ENCODE measurements at places on chromosomes 16 and 17.
A peak's percentile ranks its signal among the peaks of the same experiment; 100 is the strongest.

- peak; percentile 85 for DNase-seq
Observed at GRCh38 chr16:3112058-3112880, at the start of gene ZNF205. Gene ZNF205, plus strand, starts transcription at chr16:3112586. Its CDS starts 845 bp downstream, at chr16:3113431.

- DNase-seq: peak; percentile 56
Observed at GRCh38 chr16:69481901-69482341, 57.5 kb downstream of the CYB5B start.

DNA sequence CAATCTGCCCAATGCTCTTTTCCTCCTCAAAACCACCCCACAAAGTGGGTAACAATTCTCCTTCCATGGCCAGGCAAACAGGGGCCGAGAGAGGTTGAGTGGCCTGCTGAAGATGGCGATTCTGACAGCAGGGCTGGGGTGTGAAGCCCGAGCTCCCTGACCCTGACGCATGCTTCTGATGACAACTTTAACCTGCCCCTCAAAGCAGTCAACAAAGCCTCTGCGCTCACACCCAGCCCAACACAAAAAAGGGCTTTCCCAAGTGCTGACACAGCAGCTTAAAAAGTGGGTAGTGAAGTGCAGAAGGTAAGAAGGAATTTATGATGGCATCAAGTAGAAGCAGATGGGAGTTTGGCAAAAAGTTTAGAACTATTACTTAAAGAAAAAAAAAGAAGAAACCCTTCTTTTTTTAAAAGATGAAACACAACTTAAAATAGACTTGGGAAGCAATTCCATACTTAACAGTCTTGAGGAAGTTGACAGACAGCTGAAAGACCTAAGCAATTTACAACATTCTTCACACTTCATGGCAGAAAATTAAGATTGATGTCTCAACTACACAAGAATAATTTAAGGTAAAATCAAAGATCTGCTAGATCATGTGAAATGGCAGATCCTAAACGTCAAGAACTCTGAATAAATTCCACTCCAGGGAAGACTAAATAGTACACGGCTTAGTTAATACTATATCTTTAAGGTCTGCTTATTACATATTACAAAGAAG, 133.9 kb downstream of the PARN start:
- no peak for DNase-seq

GRCh38 chr17:78121801-78122215, 6.7 kb downstream of the TMC6 start:
- no peak for DNase-seq

- peak; percentile 50 for DNase-seq
Observed at GRCh38 chr16:9134739-9135138, 43.3 kb downstream of the HAPSTR1 start.

GRCh38 chr17:73256220-73256619, 5.5 kb downstream of the CPSF4L start:
- DNase-seq: no peak

DNA sequence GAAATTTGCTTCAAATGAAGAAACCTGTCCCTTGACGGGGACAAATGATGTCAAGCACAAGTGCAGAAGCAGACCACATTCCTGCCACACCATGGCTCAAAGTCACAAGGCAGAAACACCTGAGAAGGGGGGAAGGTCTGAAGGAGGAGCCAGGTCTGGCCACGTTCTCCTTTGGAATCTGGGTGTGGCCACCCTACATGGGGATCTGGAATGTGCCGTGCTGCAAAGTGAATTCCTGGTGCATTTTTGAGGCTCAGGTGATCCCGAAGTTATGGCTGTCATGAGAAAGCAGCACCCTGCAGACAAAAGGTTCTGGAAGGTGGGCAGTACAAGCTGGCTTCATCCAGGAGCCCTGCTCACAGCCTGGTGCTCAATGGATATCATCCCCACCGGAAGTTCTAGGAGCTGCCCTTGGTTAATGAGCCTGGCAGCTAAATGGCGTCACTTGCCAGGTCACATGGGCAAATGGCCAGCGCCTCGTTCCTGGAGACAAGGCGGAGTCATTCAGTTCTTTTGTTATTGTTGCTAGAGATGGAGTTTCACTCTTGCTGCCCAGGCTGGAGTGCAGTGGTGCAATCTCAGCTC, 20.1 kb upstream of the ADCY9 start:
- DNase-seq: peak; percentile 57

GRCh38 chr17:42200706-42201457, 6.6 kb upstream of the GHDC start:
- DNase-seq: peak; percentile 87

GRCh38 chr16:50731989-50732832, 9.7 kb upstream of the CYLD start:
- DNase-seq: no peak

GRCh38 chr17:59842901-59843652, 49.7 kb downstream of the TUBD1 start:
- DNase-seq: peak; percentile 49

DNA sequence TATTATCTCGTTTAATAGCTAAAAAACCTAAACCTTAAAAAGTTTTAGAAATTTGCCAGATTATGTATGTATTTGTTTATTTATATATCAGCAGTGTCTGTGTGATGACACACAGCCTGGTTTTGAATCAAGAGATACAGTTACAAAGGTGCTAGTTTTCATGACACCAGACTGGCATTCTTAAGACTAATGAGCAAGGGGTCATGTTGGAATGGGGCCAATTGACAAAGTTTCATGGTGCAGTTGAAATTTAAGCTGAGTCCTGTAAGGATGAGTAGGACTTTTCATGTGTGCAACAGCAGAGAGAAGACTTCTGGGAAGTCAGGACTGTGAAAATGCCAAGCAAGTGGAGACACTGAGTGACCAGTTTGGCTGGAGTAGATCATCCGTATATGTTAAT, 3.2 kb upstream of the KRT10 start:
- no peak for DNase-seq

- no peak for DNase-seq
Observed at GRCh38 chr17:49291929-49292328, 61.3 kb upstream of the PHOSPHO1 start.

DNA sequence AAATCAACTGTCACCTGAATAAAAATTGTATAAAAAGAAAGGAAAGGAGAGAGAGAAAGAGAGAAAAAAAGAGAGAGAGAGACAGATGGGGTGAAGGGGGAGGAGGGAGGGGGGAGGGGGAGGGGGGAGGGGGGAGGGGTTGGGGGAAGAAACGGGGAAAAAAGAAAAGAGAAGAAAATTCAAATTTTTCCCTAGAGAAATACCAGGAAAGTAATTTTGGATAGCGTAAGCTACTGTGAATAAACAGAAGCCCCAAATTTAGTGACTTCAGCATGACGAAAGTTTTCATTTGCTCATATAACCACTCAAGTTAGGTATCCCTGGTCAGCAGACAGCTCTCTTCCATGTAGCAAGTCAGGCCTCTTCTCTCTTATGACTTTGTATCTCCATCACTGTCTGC, 289.4 kb upstream of the MYOCD start:
- DNase-seq: no peak

GRCh38 chr17:58694302-58694701, 1.9 kb downstream of the RAD51C start:
- no peak for DNase-seq

- peak; percentile 93 for DNase-seq
Observed at GRCh38 chr16:3038256-3038655, 1.5 kb upstream of the BICDL2 start.

DNA sequence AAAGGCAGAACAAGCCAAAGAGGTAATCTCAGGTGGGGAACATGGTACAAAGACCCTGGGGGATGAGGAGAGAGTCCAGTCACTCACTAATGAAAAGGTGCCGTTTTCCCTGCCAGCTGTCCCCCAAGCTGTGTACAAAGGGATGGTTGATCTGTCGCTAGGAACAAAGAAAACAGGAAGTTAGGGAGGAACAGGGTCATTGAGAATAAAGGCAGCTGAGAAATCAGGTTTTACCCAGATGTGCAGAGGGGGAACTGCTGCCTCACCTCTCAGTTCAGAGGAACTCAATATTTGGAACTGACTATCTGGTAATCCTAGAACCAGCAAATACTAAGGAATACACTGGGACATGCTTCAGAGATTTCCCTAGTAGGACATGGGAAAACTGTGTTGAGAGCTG, 1.5 kb downstream of the RSKR start:
- no peak for DNase-seq

- no peak for DNase-seq
Observed at GRCh38 chr17:80779336-80779735, 212.3 kb upstream of the CHMP6 start.

- DNase-seq: no peak
Observed at GRCh38 chr17:81052199-81052997, 17.4 kb downstream of the BAIAP2 start.

DNA sequence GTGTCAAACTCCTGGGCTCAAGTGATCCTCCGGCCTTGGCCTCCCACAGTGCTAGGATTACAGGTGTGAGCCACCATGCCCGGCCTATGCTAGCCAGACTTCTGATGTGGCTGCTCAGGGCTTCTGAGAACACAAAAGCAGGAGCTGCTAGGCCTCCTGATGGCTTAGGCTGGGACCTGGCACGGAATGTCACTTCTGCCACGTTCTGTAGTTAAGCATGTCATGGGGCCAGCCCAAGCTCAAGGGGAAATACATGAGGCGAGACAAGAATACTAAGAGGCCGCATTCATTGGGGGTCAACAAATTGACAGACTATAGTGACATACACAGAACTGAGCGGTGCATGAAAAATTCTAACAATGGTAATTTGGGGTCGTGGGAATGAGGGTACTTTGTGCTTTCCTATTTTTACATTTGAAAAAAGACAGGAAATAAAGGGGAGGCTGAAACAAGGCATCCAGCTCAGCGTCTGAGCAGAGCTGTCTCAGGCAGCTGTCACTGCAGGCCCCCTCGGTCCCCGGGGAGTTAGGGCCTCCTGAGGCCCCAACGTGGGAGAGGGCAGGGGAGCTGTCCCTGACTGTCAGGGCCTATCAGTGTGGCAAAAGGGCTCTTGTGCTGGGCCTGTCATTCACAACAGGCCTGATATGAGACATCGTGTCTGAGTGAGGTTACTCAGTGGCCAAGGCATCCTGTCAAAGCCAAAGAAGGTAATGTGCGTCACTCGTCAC, 26.4 kb downstream of the CFAP20 start:
- no peak for DNase-seq

GRCh38 chr16:27169511-27170071, 33.7 kb upstream of the KDM8 start:
- DNase-seq: no peak

GRCh38 chr16:347203-347602, 5.3 kb downstream of the AXIN1 start:
- no peak for DNase-seq

- DNase-seq: peak; percentile 14
Observed at GRCh38 chr16:77113835-77114234, 77.2 kb upstream of the MON1B start.

DNA sequence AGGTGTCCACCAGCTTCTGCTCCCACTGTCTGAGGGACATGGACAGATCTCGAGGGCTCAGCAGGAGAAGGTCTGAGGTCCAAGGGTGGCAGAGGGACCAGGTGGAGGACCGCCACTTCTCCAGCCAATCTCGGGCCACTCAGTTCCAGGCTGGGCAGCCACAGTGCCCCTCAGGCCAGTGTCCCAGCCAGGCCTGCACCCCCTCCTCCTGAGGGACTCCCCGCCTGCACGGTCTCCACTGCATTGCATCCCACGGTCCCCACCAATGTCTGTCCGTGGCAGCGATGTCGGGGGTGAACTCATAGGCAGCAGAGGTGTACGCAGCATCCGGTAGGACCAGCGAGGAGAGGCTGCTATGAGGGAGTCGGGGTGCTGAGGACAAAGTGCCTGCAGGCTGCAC, 64.2 kb upstream of the DOC2B start:
- peak; percentile 10 for DNase-seq

- DNase-seq: no peak
Observed at GRCh38 chr17:45334231-45334630, 17.4 kb upstream of the MAP3K14 start.

- DNase-seq: no peak
Observed at GRCh38 chr16:87501117-87501516, 8.3 kb upstream of the ZCCHC14 start.

GRCh38 chr17:33520426-33521330, 227.6 kb upstream of the ASIC2 start:
- DNase-seq: peak; percentile 58

Measured in body of pancreas (tissue), 4 donors.